ENCODE measurements at places on chromosomes 6 and 20.

DNA sequence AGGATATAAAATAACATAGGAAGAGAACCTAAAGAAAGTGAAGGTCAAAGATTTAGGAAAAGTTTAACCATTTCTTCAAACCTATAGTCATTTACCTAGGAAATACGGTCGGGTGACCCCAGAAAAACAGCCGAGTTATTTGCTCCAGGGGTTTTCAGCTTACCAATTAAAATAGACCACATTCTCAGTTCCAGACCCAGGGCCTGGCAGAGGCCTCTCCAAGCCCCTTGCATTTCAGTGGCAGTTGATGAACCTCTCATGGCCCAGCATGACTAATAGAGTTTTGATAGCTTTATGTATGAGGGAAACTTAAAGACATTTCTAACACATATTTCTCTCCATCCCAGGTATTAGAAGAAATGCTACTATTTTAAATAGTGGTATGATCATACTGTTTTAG is 113.5 kb downstream of the OGFRL1 start:
- no peak for DNase-seq

DNA sequence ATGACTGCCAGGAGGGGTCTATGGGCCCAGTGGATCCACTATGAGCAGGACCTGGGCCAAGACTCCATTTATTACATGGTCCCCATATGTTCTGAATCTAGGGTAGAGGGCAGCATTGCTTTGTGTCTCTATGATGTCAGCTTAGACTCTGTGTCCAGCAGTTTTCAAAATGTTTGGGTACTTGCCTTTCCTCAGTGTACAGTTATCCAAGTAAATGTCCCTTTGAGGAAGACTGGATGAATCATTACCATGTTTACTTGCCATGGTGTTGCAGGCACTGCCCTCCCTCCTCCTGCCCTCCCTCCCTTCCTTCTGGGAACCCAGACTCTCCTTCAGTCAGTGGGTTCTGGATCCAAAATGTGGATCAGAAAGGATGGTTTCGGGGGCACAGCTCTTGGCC is 108.6 kb downstream of the NRN1 start:
- DNase-seq: no peak

DNA sequence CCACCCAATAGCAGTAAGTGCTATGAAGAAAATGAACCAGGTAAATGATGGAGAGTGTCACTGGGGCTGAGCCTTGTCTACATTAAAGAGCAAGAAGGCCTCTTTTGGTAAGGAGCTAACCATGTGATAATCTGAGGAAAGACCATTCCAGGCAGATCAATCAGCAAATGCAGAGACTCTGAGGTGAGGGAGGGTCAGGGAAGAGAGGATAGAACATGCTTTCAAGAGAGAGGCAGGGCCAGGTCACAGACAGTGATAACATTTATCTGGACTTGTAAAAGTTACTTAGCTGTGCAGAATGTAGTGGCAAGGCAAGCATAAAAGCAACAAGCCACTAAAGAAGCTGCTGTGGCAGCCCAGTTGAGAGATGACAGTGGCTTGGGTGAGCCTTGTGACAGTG is 197.3 kb downstream of the TASP1 start:
- DNase-seq: no peak

DNA sequence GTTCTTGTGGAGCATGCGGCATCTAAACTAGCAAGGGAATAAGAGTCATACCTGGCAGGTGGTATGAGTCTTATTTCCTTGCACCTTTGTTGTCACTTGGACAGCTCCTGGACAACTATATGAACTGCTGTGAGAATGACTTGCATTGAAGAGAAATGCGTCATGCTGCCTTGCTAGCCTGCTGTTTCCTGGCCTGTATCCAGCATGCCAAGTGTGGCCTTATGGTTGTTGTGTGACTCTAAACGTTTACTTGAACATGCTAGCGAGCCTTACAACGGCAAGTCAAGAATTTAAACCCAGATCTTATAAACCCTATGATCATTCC is 90.4 kb downstream of the CEP162 start:
- no peak for DNase-seq

GRCh38 chr6:25023781-25024180 is 88.0 kb upstream of the RIPOR2 start:
- DNase-seq: no peak

DNA sequence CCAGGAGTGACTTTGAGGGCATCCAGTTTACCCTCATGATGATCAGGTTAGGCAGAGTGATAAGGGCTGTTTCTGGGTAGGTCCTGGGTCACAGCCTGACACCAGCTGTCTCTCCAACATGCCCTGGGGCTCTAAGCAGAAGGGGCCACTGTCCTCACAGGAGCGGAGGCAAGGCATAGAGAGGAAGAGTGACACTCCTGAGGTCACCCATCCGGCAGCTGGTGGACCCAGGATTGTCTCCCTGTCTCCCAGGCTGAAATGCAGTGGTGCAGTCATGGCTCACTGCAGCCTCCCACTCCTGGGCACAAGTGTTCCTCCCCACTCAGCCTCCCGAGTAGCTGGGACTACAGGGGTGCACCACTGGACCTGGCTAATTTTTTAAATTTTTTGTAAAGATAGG is 12.0 kb downstream of the DLGAP4 start:
- no peak for DNase-seq

DNA sequence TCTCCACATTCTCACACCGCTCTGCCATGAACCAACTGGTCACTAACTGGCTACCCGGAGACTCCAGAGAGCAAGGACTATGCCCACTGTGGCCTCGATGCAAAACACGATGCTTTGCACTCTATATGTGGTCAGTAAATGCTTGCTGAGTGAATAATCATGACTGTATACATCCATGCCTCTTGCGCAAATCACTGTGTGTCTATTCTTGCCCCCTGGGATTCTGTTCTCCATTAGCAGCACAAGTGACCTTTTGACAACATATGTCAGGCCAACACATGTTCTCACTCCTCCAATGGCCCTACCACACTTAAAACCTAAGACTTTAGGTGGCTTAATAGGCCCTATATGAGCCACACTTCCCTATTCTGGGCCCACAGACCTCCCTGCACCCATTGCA is 16.9 kb downstream of the KIF16B start:
- DNase-seq: no peak

GRCh38 chr6:109339906-109340678 is 42.2 kb downstream of the CD164 start:
- DNase-seq: no peak

Data from activated T-helper 1 cell treated with anti-CD3 and anti-CD28 coated beads, Interleukin-2, amount 50 U/mL, for 16 hours (primary cell).